ENCODE measurements at places on chromosomes 7 and 10.

- DNase-seq = no peak
Observed at GRCh38 chr7:2193575-2194305, 39.0 kb downstream of the MAD1L1 start.

DNA sequence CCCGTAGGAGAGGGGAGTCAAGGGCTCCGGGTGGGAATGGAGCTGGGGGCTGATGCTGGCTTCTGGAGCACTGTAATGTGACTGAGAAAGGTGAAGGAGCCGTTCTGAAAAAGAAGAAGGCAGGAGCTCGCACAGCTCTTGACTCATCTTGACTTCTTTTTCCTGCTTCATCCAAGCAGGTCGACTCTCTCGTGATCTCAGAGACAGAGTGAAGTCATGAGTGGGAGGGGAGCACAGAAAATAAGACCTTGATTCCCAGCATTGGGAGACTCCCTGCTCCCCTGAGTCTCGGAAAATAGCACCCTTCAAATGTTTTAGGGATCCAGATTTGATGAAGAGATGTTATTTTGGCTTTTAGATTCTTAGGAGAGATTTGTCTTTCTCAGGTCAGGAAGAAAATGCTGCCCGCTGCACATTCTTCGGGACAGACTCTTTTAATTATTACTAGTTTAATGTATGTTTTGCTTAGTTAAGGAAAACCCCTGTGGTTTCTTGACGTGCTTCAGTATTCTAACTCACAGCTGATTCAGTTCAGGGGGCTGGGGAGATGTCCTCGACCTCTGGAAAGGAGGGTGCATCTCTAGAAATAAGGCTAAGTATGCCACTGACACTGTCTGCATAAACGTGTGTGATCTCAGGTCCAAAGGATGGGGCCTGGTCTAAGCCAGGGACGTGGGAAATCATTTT, 34.1 kb downstream of the EGFR start:
- no peak for DNase-seq

- DNase-seq = no peak
Observed at GRCh38 chr10:6667679-6668270, 87.7 kb upstream of the PRKCQ start.

DNA sequence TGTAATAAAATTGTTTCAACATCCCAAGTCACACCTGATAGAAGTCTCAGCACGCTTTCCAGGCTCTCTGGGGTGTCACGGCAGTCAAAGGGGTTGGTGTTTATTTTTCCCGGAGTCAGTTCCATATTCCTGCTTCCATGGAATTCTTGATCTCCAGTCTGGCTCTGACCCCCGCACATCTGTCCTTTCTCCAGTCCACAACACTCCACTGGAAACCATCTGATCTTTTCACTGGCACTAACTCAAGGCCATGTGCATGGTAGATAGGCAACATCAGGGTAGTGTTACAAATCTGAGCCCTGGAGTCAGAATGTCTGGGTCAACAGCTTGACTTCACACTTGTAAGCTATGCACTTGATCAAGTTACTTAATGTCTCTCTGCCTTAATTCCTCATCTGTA, 176.2 kb downstream of the WDR11 start:
- DNase-seq = no peak

DNA sequence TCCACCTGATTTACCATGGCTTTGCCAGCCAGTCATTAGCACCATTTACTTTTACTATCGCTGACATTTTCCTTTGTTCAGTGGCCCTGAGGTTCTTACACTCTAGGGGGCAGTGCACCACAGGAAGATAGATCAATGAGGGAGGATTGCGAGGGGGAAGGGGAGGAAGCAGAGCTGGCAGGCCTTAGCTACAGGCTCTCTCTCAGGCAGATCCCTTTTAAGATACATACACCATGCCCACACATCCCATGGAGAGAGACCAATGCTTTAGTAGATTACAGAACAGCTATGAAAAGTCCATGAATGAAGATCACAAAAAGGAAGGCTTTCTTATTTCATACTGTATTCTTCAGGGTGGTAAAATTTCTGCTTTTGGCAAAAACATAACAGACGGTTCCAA, 47.4 kb downstream of the DENND11 start:
- peak; percentile 16 for DNase-seq

DNA sequence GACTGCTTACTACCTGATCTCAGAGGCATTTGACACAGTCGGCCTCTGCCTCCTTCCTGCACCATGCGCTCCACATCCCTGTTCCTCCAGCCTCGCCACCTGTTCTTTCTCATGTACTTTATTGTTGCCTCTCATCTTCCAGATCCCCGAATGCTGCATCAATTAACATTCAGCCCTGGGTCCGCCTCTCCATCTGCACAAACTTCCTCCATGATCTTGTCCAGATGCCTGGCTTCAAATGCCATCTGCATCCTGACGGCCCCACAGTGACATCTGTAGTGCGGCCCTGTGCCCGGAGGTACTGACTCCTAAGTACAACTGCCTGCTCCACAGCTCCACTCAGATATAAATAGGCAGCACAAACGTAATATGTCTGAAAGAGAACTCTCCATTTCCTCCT, 51.2 kb upstream of the STK17A start:
- DNase-seq = no peak

GRCh38 chr10:112724404-112724991, 225.5 kb upstream of the TCF7L2 start:
- no peak for DNase-seq

DNA sequence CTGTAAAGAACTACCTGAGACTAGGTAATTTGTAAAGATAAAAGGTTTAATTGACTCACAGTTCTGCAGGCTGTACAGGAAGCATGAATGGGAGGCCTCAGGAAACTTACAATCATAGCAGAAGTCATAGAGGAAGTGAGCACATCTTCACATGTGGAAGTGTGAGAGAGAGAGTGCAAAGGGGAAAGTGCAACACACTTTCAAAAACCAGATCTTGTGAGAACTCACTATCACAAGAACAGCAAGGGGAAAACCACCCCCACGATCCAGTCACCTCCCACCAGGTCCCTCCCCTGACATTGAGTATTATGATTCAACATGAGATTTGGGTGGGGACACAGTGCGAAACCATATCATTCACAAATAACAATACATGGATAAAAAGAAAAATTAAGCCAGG, 24.5 kb downstream of the AVL9 start:
- DNase-seq = no peak

- DNase-seq = no peak
Observed at GRCh38 chr7:130875265-130875741, 141.3 kb upstream of the KLF14 start.

DNA sequence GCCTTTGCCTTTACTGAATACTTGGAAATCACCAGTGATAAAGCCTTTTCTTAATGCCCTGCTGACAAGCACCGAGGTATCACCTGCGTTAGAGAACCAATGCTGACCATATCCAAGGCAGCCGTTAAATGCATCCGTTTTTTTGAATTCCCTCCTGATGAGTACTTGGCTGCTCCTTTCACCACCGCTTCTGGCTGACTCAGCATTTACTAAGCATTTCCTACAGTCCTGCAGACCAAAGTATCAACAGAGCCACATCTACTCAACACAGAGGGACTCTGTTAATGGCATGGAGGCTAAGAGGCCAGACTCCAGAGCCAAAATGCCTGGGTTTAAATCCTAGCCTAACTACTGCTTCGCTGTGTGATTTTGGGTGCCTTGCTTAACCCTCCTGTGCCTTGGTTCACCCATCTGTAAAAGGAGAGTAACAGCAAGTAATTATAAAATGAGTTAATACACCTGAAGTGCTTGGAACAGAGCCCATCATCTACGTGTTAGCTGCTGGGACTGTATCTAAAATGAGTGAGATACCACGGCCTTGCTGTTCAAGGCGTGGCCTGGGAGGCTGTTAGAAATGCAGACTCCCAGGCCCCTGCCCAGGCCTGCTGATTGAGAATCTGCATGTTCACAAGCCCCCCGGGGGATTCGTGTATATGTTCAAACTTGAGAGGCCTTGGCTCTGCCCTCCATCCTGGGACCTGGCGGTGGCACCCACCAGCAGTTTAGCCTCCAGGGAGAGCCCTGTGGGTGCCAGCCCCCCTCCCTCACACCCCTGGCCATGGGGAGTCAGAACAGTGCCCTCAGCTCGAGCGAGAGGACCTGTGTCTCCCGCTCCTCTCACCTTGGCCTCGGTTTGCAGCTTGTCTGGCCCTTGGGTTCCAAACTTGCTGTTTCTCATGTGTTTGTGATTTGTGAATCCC, 30.8 kb upstream of the EFCAB10 start:
- no peak for DNase-seq

DNA sequence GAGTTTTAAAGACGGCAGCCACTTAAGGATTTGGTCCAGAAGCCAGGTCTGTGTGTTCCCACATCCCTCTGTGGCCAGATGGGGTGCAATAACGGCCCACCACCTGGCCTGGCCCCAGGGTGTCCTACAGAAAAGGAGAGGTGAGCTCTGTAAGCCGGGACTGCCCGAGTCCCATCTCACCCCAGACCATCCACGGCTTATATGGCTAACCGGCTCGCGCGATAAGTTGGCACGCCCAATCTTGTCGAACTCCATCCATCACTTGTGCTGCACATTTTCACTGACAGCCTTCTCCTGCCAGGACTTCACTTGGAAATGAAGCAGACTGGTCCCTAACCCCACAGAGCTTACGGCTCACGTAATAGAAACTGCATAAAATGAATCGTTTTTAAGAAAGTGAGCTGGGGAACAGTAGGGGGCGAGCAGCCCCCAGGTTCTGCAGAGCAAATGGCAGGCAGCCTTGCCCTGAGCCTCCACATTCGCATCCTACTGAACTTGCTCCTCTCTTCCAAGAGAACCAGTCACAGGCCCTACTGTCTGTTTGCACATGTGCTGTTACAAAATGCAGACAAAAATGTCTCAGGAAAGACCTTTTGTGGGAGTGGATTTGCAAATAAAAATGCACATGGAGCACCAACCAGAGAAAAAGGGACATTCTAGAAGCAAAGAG, 98.2 kb downstream of the TNS3 start:
- no peak for DNase-seq

GRCh38 chr10:84581976-84582375, 253.6 kb downstream of the CCSER2 start:
- DNase-seq = no peak
